ENCODE measurements at places on chromosomes 1 and 21.

DNA sequence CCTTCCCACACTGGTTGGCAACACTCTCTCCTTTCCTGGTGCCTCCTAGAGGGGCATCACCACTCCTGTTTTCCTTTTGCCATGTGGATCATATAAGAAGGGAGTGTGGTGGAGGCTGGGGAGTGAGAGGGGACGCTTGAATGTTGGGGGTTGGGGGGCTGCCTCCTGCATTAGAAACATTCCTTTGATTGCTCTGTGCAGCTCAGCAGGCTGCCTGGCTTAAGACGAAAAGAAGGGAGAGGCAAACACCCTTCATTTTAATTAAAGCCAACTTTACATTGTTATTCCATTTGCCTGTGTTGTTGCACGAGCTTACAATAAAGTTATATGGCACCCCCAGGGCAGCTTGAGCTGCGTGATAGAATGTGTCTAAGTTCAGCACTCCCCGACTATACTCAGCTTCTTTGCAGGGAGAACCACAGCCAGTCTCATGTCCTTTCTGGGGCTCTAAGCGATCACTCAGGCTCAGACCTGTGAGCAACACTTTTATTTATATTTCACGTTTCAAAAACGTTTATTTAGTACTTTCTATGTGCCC is 57.4 kb downstream of the FOXD2 start:
- DNase-seq = no peak

DNA sequence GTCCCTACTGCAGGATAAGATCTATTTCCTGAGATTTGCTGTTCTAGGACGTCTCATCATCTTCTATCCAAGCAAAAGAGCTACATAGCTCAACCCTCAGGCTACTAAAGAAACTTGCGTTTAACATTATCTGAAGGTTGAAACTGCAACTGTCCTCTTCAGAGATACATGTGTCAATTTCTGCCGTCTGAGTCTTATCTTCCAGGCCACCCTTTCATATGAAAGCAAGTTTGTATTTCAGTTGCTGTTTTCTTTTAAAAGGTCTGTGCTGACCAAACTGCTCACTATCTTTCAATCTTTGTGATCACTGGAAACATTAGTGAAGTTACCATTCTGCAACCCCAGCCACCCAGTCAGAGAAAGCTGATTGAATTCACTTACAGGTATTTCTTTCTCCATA is 108.6 kb upstream of the RAB3GAP2 start:
- no peak for DNase-seq

DNA sequence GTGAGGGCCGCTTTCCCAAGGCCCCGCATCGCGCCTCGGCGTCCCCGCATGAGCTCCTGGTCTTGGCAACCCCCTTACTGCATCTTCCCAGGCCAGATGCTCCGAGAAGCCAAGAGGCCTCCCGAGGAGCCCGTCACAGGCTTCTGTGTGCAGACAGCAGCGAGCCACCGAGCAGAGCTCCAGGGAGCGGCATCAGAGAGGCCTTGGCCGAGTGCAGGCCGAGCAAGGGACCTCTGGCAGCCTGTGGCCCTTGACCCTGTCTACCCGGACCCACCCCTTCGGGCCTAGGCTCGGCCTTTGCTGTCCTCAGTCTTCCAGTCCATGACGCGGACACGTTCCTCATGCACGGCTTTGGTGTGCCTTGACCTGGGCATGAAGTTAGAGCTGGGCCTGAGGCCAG is 63.5 kb downstream of the MORN1 start:
- DNase-seq = no peak

- no peak for DNase-seq
These were observed 16.8 kb downstream of the OTUD7B start for GRCh38 chr1:149993764-149994163.

DNA sequence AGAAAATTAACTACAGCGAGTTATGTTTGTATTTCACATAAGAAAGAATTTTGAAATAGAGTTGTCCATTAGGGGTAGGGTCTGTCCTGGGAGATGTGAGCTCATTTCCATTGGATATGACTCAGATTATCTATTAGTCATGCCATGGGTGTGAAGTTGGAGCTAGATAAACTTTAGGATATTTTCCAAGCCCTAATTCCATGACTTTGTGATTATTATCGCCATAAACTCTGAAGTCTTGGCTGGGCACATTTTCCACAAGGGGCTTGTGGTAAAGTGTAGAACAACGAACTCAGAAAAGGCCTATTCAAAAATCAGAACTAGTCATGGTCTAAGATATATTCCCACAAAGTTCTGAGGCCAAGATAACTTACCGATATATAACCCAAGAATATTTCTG is 396.6 kb downstream of the DPYD start:
- no peak for DNase-seq

- no peak for DNase-seq
These were observed 282.1 kb downstream of the OMA1 start for GRCh38 chr1:58264462-58264861.

GRCh38 chr1:195970209-195970608 is 638.0 kb downstream of the KCNT2 start:
- no peak for DNase-seq

DNA sequence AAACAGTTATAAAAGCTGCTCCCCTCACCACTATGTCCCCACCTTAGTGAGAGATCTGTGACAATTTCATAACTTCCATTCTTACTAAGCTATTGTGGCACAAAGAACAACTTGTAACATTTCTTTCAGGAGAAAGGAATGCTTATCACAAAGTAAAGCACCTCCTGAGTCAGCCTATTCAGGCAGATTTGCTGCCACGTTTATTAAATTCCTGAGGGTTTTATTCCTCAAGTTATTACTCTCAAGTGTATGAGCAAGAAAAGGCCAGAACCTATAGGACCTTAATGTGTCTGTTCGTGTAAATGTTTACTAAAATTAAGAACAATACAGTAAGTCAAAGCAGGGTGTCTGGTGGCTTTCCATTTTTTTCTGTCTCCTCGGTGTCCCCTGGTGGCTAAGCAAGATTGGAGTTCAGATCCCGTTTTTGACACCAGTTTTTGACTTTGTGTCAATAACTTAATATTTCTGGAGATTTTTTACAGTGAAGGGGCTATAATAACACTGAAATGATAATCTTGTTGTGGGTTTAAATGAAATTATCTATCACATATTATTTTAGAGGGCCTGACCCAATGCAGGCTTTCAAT is 1539.6 kb downstream of the BRINP3 start:
- DNase-seq = no peak

- DNase-seq = no peak
These were observed 15.4 kb downstream of the ECHDC2 start for GRCh38 chr1:52906135-52906603.

- DNase-seq = no peak
These were observed 64.8 kb downstream of the WARS2 start for GRCh38 chr1:119075614-119076013.

DNA sequence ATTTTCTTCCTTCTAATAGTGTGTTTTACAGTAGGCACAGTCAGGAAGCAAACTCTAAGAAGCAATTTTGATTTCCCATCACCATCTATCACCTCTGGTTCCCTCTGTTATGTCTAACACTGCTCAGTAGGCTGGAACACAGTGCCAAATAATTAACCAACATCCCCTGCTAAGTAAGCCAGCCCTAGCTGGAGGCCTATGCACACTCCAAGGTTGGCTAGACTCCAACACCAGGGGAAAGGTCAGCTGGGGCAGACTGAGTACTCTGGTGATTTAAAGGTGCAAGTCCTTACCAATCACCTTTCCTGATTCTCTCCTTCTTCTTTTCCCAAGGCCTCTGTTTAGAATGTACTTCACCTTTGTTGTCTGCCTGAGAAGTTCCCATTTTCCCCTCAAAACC is 46.5 kb upstream of the BEND5 start:
- no peak for DNase-seq
